ENCODE measurements at places on chromosomes 6 and 20. TPM values are rescaled to one million over a fixed set of nuclear protein-coding genes. Genes with fewer than 3 reads are reported as not detected.

DNA sequence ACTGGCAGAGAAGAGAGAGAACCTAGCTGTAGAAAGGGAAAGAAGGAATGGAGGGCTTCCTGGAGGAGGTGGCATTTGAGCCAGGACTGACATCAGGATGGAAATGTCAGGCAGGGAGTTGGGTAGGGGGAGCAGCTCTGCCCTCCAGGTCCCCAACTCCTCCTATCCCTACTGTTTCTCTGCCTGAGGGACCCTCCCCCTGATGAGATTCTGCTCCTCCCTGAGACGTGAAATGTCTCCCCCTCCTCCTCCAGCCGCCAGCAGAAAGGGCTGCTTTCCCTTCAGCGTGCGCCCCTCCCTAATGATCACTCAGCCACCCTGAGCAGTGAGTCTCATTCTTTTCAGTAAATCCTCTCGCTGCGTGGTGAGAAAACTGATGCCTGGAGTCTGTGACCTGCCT is 40.6 kb downstream of the HLA-DPB1 start:
- no peak for DNase-seq

- DNase-seq, result no peak
Observed at GRCh38 chr20:3592931-3593330, 70.3 kb downstream of the GFRA4 start.

GRCh38 chr6:166281104-166281503 is 27.1 kb downstream of the PRR18 start:
- DNase-seq, result no peak

The POU3F2 gene
- not detected for total RNA-seq

The GLP1R gene
- total RNA-seq, result 0.07 TPM

All from T-cell (primary cell).